ENCODE measurements at places on chromosomes 2 and 18.

DNA sequence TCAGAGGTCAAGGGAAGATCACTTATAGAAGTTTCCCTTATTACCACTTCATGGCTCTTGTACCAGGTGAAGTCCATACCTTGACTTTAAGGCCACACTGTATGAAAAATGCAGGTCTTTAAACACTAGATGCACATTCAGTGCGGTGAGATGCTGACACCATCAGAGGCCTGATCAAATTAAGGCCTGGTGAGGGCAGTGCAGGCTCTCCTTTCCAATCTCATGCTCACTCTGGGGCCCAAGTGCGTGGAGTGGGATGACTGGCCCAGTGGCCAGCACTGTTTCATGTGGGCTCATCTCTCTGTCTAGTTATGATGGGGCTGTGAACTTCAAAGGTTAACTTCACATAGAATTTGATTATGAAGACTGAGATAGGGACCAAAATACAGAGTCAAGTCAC is 281.1 kb downstream of the SLC4A3 start:
- no peak for DNase-seq

- no peak for DNase-seq
These were observed 78.8 kb upstream of the TTC21B start for GRCh38 chr2:166032361-166032760.

GRCh38 chr2:120736624-120737339 is 1.1 kb downstream of the GLI2 start:
- DNase-seq, result no peak

- no peak for DNase-seq
These were observed 38.3 kb downstream of the DHRS9 start for GRCh38 chr2:169107645-169108044.

- DNase-seq, result no peak
These were observed 55.9 kb downstream of the ACVR1 start for GRCh38 chr2:157820193-157820592.

DNA sequence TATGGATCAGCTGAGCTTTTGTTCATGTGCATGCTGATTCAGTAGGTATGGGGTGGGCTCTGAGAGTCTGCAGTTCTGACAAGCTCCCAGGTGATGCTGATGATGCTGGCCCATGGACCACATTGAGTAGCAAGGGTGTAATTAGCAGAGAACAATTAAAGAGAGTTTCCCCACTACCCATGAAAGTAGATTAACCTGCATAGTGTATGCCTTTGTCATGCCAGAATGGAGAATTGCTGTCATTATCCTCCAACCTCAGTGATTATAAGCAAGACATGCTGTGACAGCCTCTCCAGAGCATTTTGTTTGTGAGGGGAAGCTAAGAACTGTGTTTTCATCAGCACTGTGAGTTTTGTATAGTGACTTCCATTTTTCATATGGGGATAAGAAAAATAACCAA is 59.5 kb upstream of the LYPD1 start:
- DNase-seq, result no peak
